ENCODE measurements at places on chromosomes 5 and 9.
A peak's percentile ranks its signal among the peaks of the same experiment; 100 is the strongest.

- no peak for DNase-seq
These were observed 364.3 kb upstream of the CDH10 start for GRCh38 chr5:25009063-25009462.

GRCh38 chr9:1910269-1910811 lies 104.8 kb upstream of the SMARCA2 start:
- DNase-seq: no peak

DNA sequence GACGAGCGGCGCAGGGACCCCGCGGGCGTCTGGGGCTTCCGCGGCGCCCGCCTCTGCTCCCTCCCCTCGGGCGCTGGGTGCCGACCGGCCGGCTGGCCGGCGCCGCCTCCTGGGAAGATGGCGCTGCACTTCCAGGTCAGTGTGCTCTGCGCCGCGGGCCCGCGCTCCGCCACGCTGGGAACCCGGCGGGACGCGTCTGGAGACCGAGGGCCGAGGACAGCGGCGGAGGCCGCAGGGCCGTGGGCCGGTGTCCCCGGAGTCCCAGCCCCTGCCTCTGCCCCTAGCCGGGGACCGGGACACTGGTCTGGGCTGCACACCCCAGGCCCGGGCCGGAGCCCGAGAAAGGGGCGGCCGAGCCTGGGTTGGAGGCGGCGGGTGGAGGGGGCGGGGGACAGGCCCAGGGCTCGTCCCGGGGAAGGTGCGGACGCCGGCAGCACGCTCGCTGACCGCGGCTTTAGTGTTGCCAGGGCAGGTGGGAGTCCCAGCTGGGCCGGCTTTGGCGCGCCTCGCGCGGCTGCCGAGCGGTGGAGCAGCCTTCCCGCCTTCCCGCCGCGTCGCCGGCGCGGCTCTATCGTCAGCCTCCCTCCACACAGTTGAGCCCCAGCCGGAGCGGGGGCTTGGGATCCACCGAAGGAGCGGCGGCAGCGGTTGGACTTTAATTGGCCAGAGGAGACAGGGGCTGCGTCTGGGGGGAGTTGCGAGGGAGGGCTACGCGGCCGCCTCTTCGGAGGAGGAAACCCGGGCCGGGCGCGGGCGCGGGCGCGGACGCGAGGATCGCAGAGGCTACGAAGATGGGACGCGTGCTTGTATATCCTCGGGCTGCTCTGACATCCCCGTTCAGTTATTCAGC lies at the start of gene RANBP17:
TSS of gene RANBP17 (plus strand) at position 102 of the 850 bp plus-strand sequence.
- DNase-seq: peak; percentile 88

DNA sequence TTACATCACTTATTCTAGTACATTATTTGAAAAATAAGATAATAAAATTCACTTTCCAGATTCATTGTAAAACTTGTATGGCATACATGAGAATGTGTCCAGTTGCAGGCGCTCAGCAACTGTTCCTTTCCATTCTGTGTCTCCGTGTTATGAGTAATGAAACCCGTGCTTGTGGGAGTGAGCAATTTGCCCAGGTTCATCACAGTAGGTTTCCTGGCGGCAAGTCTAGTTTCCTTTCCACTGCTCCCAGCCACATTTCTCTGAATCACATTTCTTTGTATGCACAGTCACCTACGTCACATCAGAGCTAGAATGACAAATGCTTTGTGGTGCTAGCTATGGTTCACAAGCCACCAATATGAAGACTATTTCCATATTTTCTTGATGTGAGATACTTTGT lies 39.9 kb downstream of the MOCS2 start:
- DNase-seq: no peak

DNA sequence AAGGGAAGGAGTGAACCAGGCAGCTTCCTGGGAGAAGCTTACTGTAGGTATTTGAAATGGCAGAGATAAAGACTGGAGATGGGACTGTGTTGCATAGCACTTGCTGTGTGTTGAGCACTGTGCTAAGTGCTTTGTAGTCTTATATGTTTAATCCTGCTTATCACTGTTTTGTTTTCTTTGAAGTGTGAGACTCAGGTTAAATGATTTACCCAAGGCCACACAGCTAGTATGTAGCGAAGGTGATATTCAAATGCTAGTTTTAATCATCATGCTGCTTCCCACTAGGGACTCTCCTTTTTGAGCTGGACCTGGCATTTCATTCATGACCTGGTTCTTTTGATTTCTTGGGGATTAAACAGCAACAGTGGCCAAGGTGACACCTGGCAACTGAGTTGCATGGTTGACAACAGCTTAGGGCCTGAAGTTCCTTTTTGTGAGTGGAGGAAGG lies 35.3 kb upstream of the SPRY4 start:
- DNase-seq: no peak

DNA sequence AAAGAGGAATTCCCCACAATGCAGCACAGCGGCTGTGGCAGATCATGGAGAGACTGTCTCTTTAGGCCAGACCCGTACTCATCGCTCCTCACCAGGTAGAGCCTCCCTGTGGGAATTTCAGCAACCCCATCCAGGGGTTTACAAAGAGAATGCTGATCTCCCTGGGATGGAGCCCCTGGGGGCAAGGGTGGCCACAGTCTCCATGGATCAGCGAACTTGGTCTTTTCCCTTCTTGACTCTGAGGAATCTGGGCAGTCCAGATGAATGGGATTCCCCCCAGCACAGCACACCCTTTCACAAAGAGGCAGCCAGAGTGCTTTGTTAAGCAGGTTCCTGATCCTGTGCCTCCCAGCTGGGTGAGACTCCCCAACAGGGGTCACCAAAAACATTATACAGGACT lies 108.7 kb upstream of the RGMB start:
- DNase-seq: no peak

- DNase-seq: no peak
These were observed 64.4 kb downstream of the SNX18 start for GRCh38 chr5:54581831-54582548.

GRCh38 chr9:125106285-125106893 lies 36.9 kb downstream of the SCAI start:
- DNase-seq: no peak

GRCh38 chr9:72674961-72675360 lies 153.6 kb downstream of the TMC1 start:
- DNase-seq: no peak

GRCh38 chr9:70639853-70640814 lies 225.7 kb upstream of the KLF9 start:
- DNase-seq: no peak

DNA sequence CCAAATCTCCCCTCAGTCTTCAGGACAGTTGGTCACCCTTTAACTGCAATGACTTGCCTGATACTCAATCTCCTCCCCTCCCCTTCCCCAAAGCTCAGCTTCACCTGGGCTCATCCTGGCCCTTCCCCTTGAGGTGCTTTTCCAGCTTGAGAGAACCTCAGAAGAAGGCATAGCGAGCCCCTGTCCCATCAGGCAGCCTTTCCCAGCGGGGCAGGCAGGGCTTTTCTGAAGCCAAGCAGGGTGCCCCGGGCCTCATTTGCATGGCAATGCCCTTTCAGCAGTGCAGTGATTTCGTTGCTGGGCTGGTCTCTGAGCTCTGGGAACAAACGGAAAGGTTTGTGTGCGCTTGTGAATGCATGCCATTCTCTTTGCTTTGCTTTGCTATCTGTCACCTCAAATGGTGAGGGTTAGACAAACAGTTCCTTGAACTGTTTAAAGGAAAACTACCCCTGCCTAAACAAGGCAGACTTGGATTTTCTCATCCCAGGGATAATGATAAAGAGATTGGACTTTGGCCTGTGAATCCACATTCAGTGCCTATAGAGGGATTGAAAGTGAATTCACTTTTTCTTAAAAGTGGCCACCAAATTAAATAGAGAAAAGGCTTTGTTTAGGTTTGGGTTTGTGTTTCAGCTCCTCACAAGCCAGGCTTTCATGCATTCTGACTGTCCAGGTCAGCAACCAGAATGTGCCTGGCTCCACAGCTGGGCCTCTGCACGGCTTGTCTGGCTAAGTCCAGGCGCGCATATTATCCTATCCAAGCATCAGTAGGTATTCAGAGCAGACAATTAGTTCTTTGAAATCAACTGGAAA lies 165.3 kb downstream of the ZNF608 start:
- DNase-seq: peak; percentile 88

All from WTC11 (cell line).